ENCODE measurements at places on chromosomes 1 and 21.

DNA sequence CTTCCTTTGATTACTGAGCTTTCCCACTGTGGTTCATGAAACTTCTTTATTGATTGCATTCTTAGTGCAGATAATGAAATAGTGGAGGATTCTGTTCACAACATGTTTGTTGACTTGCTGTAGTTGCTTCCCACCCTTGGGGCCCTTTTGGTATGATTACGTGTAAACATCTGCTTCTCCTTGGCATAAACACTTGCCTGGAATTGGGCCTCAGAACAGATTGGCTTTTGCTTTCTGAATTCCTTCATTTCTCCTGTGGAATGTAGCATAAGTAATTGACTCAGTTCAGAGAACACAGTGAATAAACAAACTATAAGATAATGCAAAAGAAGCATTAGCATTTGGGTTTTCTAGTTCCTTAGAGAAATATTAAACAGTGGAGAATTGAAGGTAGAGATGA is 59.5 kb upstream of the LAMC2 start:
- DNase-seq = no peak

- no peak for DNase-seq
These were observed 58.3 kb downstream of the APP start for GRCh38 chr21:26112127-26112742.

GRCh38 chr1:100950781-100951180 is 54.9 kb downstream of the SLC30A7 start:
- no peak for DNase-seq

DNA sequence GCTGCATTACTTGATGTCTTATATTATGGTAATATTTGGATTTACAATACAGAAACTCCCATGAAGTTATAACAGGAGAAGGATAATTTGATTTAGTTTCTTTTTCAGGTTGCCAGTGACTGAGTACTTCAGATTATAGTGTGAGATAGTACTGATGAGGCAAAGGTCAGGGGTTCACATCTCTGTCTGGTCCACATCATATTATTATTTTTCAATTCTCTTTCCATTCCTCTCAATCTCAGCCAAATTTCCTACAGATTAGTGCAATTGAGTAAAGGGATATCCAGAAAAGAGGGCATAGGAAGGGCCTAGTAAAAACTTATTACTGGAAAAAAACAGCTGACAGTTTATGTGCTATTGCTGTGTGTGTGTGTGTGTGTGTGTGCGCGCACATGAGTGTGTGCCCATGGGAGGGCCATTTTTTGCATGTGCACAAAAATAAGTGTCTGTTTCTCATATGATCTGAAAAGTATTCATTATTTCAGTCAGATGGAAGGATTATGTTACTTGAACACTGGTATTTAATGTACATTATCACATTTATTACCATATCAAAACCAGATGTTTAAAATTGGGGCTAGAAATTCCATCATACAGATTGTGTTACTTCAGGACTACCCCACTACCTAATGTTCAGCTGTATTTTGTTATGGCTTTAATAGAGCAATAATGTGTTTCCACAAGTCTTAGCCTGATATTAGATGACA is 78.3 kb upstream of the KCNK2 start:
- DNase-seq = no peak

DNA sequence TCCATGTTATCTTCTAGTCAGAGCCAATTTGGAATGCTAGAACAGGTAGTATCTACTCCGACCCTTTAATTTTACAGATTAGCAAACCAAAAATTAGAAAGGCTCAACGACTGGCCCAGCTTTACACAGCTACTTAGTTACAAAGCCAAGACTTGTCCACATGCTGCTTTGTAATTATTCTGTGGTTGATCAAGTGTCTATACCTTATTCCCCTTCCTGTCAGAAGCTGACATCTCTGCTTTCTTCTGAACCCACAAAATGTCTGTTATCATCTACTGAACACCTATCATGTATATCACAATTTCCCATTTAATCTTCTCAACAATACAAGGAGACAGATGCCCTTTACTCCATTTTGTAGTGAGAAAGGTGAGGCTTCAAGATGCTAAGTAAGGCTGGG is 15.6 kb downstream of the TGFBR3 start:
- DNase-seq = no peak
